CD4-positive, CD25-positive, alpha-beta regulatory T cell (primary cell): ENCODE measurements at places on chromosomes 7 and 10.

DNA sequence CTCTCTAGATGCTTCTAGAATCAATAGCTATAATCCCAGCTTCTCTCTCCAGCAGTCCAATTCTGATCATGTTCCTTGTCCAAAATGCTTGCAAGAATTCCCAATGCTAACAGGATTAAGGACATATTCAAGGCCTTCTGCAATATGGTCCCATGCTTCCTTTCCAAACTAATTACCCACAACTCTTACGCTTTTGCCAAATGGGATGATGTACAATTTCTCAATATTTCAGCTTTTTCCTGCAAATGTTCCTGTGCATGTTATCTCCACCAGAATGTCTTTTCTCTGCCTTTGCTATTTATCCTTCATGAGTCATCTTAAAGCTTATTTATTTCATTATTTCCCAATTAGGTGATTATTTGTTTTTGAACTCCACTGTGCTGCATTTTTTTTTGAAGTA, 556.4 kb downstream of the SORCS1 start:
- H3K4me1 ChIP-seq = no peaks in the 10 kb centered on the region
- H3K27me3 ChIP-seq = no peaks in the 10 kb centered on the region
- no peaks in the 10 kb centered on the region for H3K36me3 ChIP-seq
- no peak for DNase-seq
- no peak overlapping the region for H3K27ac ChIP-seq

DNA sequence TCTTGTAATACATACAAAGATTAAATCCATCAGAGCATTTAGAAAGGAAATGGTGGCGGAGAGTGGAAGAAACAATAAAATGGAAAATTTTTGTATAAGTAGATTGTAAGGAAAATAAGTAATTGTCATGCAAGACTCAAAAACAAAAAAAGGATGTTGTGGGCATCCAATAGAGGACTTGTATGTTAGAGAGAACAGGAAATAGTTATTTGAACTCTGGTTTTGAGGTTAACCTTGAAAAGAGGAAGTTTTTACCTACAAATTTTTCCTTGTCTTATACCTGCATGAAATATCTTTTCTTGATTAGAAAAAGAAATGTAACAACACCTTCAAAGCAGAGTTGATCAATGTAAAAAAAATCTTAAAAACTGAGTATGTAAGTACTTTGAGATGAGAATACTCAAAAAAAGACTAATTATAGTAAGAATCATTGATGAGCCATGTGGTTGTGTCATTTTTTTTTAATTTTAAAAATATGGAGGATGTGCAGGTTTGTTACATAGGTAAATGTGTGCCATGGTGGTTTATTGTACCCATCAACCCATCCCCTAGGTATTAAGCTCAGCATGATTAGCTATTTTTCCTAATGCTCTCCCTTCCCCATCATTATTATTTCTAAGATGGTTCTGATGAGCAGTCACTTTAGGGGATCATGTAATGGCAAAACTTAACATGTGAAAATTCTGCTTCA, 11.9 kb downstream of the TMEM106B start:
- peak overlapping the region; percentile 65 for H3K4me3 ChIP-seq
- peak overlapping the region; percentile 49 for H3K27ac ChIP-seq
- H3K36me3 ChIP-seq = peaks cover 35% of the 10 kb centered on the region
- no peaks in the 10 kb centered on the region for H3K27me3 ChIP-seq
- H3K4me1 ChIP-seq = peaks cover 15% of the 10 kb centered on the region
- peak; percentile 45 for DNase-seq

- H3K4me1 ChIP-seq = peaks cover 14% of the 10 kb centered on the region
- no peak overlapping the region for H3K27ac ChIP-seq
- H3K36me3 ChIP-seq = no peaks in the 10 kb centered on the region
- H3K27me3 ChIP-seq = peaks cover 23% of the 10 kb centered on the region
Measured at GRCh38 chr10:89838044-89838615, 136.7 kb downstream of the KIF20B start.

- H3K36me3 ChIP-seq = no peaks in the 10 kb centered on the region
- no peak overlapping the region for H3K27ac ChIP-seq
- DNase-seq = no peak
- no peak overlapping the region for H3K4me3 ChIP-seq
- no peaks in the 10 kb centered on the region for H3K4me1 ChIP-seq
Measured at GRCh38 chr10:47176903-47177868, 122.8 kb upstream of the GDF10 start.

DNA sequence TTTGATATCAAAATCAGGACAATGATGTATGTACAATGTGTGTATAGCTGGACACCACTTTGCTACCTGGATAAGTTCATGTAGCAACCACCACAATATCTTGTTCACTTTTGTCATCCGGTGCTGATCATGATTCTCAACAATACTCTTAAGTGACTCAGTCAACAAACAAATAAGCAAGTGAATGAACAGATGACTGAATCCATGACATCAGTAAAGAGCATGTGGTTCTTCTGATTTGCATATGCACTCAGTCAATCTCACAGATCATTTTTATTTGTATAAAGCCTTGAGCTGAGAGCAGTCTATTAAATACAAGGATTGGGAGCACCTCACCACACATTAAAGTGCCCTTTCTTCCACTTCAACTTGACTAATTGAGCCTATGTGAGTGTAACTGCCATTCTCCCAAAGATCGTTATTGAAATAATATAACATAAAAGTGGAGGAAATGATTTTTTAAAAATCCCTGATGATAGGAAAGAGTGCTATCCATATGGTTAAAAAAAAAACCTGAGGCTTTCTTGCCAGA, 69.5 kb downstream of the NPSR1 start:
- H3K27ac ChIP-seq = no peak overlapping the region
- H3K36me3 ChIP-seq = no peaks in the 10 kb centered on the region
- H3K4me1 ChIP-seq = peaks cover 14% of the 10 kb centered on the region
- no peak overlapping the region for H3K4me3 ChIP-seq
- DNase-seq = no peak
- H3K27me3 ChIP-seq = no peaks in the 10 kb centered on the region
